Bladder microvascular endothelial cell (primary cell): ENCODE measurements at places on chromosomes 1 and 21. TPM values are rescaled to one million over a fixed set of nuclear protein-coding genes. Genes with fewer than 3 reads are reported as not detected.

DTL gene
- 10.0 and 11.6 TPM in 2 replicates for total RNA-seq

PRAMEF26 gene
- not detected in 2 replicates for total RNA-seq

ANGPTL1 gene
- under 0.01 TPM in 1 of 2 replicates, not detected in the other for total RNA-seq

OR2L2 gene
- total RNA-seq = not detected in 2 replicates

GSTM3 gene
- 16.8 and 27.5 TPM in 2 replicates for total RNA-seq

SPRR1A gene
- not detected in 2 replicates for total RNA-seq

CYYR1 gene
- 7.5 and 20.6 TPM in 2 replicates for total RNA-seq

CRNN gene
- total RNA-seq = not detected in 2 replicates

SLAMF7 gene
- total RNA-seq = not detected in 2 replicates

RXRG gene
- total RNA-seq = not detected in 2 replicates

RSPH1 gene
- total RNA-seq = not detected in 2 replicates

BSND gene
- total RNA-seq = not detected in 2 replicates

LEFTY2 gene
- total RNA-seq = not detected in 2 replicates

EFNA3 gene
- 1.3 and 1.8 TPM in 2 replicates for total RNA-seq

SARS1 gene
- 146 and 180 TPM in 2 replicates for total RNA-seq

CD1B gene
- total RNA-seq = not detected in 2 replicates
